Iris pigment epithelial cell (primary cell): ENCODE measurements at places on chromosomes 3 and 15.

DNA sequence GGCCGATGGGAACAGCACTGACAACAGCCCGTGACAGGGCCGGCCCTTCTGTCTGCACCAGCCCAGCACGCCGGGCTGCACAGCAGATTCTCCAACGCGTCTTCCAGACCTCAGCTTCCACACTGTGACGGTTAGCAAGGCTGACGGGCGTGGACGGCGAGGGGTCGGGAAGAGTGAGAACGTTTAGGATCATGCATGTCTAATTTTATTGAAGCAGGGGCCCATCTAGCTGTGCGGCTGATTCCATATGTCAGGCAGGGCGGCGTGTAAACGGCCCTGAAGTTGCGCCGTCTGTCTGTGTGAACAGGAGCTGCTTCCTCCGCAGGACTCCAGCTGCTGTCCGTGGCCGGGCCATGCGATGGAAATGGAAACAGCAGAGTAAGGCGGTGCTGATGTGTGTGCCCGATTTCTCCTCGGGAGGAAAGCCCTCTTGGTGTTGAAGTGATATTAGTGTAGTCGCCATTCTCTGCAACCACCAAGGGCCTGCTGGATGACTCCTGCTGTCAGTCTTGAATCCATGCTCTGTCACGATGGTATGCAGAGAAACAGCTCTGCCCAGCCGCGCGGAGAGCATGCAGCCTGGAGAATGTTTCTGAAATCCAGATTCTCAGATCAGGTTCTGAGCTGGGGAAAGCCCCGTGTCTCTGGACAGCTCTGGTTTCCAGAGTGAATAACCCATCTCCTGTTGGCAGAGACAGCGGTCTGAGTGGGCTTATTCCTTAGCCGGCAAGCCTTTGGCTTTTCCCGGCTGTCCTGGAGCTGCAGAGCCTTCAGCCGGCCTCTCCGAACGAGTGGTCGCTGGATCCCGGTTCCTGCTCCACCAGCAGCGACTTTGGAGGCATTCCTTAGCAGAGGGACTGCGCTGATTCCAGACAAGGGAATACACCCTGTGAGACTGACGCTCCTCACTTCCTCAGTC is 158.1 kb upstream of the UBE3A start:
- DNase-seq, result no peak

DNA sequence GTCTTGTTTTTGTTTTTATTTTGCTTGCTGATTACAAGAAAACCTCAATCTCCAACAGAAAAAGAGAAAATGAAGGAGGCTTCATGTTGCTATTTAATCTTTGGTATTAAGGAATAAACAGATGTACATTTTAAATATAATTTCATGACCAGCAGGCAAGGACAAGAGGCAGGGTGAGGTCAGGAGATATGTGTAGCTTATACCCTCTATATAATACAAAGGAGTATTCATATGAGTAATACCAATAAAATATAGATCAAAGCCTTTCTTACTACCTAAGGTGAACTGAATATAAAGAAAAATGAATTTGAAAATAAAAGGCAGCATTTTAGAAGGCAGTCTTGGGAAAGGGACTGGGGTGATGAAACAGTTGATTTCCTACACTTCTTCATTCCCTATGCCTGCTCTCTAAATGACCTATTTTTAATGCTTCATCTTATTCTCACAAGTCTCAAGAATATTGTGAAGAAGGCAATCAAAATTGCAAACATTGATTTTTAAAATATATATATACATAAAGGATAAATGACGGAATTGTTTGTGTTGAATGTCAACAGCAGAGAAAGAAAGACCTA is 8.6 kb upstream of the CBLB start:
- no peak for DNase-seq

- no peak for DNase-seq
Observed at GRCh38 chr15:27730868-27731267, 368.2 kb downstream of the OCA2 start.

- DNase-seq, result no peak
Observed at GRCh38 chr15:45863881-45864580, 229.2 kb downstream of the SQOR start.

GRCh38 chr3:160856450-160856849 is 100.4 kb downstream of the PPM1L start:
- no peak for DNase-seq

DNA sequence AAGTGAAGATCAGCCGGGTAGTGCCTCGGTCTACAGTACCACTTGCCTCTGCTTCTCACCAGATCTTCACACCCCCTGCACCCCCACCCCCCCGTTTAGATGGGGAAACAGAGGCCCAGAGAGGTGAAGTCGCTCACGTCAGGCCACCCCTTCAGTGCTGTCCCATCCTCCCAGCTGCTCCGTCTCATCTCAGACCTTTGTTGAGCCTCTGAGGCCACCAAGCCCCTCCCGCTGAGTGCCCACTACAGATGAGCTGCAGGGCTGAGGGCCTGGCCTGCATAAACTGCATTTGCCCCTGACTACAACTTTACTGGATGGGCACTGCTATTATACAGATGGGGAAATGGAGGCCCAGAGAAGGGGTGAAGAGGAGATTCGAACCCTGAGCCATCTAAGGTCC is 35.8 kb downstream of the ADAMTS7 start:
- no peak for DNase-seq

- DNase-seq, result peak; percentile 35
Observed at GRCh38 chr3:65830948-65831732, 207.6 kb downstream of the MAGI1 start.
